ENCODE measurements at places on chromosomes 5 and 9.

DNA sequence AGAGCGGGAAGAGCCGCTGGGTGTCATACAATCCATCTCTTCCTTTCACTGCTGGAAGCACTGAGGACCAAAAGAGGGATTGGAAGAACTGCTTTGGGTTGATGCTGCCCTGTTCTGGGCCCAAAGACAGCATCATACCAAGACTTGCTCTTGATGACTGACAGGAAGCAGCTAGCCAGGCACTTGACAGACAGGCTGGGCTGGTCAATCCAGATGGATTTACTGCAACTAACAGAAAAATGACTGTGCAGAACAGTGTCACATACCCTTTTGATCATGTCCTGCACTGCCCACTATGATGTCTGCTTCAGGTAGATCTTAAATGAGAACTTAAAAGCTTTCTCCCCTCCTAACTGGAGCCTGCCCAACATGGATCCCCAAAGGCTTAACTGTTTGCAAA lies 157.6 kb downstream of the CRB2 start:
- no peak overlapping the region for H3K27ac ChIP-seq
- H3K27me3 ChIP-seq = no peaks in the 10 kb centered on the region
- H3K36me3 ChIP-seq = peaks cover 4% of the 10 kb centered on the region
- DNase-seq = no peak
- no peak overlapping the region for H3K4me3 ChIP-seq

DNA sequence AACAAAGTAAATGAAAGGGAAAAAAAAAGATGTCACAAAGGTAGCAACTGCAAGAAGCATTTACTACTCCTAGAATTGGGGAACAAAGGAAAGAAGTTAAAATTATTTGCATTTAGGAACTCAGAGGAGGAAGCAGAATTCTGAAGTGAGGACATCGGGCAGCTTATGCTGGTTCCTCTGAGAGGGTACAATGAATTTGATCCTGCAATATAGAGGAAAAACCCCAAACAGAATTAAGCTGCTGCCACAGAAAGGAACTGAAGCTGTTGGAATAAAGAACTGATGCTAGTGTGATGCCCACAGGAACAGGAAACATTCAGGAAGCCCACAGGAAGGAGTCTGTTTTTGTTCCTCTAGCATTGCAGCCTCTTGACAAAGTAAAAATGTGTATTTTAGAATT lies 22.3 kb upstream of the TBCA start:
- peaks cover 9% of the 10 kb centered on the region for H3K27me3 ChIP-seq
- H3K27ac ChIP-seq = no peak overlapping the region
- H3K36me3 ChIP-seq = no peaks in the 10 kb centered on the region

- no peak for DNase-seq
- no peaks in the 10 kb centered on the region for H3K27me3 ChIP-seq
- no peaks in the 10 kb centered on the region for H3K36me3 ChIP-seq
- no peaks in the 10 kb centered on the region for H3K4me1 ChIP-seq
- no peak overlapping the region for H3K4me3 ChIP-seq
These were observed 224.7 kb upstream of the GRAMD2B start for GRCh38 chr5:126198531-126198930.

- no peak overlapping the region for H3K27ac ChIP-seq
- H3K4me1 ChIP-seq = no peaks in the 10 kb centered on the region
- peak; percentile 87 for DNase-seq
- H3K27me3 ChIP-seq = peaks cover 16% of the 10 kb centered on the region
- no peaks in the 10 kb centered on the region for H3K36me3 ChIP-seq
- no peak overlapping the region for H3K4me3 ChIP-seq
These were observed 102.2 kb downstream of the YTHDC2 start for GRCh38 chr5:113615708-113616107.

GRCh38 chr9:69471433-69471832 lies 146.4 kb downstream of the ENTREP1 start:
- no peaks in the 10 kb centered on the region for H3K27me3 ChIP-seq
- DNase-seq = no peak
- H3K27ac ChIP-seq = no peak overlapping the region
- H3K4me3 ChIP-seq = no peak overlapping the region
- H3K4me1 ChIP-seq = no peaks in the 10 kb centered on the region
- H3K36me3 ChIP-seq = peaks cover 4% of the 10 kb centered on the region

DNA sequence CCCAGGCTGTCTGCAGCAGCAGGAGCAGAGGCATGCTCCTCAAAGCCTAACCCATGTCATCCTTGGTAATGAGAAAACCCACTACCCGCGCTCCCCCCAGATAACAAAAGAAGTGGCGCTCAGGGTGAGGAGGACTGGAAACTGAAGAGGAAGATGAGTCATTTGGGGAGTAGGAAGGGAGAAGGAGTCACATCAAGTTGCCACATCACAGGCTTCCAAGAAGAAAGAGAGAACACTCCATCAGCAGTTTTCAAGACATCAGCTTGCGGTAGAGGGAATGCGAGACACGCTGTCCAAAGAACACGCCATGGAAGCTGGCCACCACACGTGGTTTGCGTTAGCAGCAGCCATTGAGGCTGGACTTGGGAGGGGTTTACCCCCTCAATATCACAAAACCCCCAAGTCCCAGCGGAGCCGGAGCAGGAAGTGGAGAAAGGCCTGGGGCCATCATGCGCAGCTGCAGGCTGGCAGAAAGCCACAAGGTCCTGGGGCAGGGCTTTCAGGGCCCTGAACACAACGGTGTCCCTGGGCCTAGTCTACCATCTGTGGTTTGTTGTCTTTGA lies 41.5 kb downstream of the SH3PXD2B start:
- peaks cover 40% of the 10 kb centered on the region for H3K36me3 ChIP-seq
- H3K27ac ChIP-seq = no peak overlapping the region
- H3K4me1 ChIP-seq = peaks cover 27% of the 10 kb centered on the region
- no peak overlapping the region for H3K4me3 ChIP-seq
- no peaks in the 10 kb centered on the region for H3K27me3 ChIP-seq
- peak; percentile 96 for DNase-seq

DNA sequence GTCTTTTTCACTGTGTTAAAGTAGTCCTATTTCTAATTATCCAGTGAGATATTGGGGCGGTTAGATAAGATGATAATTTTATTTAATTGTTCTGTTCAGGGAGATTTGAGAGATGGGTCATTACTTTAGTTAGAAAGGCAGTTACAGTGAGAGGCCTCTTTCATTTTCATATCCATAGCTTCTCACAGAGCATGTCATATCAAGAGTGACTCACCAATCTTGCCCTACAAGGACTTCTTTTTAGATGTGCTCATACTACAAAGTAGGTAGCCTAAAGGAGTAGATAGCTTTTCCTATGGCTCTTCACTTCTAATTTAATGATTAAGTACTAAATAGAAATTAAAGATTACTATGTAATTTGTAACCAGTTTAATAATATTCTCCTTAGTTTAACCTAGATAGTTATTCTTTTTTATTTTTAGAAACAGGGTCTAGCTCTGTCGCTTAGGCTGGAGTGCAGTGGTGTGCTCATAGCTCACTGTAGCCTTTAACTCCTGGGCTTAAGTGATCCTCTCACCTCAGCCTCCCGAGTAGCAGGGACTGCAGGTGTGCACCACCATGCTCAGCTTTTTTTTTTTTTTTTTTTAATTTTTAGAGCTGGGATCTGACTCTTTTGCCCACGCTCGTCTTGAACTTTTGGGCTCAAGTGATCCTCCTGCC lies 71.0 kb downstream of the FER start:
- H3K27me3 ChIP-seq = no peaks in the 10 kb centered on the region
- H3K4me3 ChIP-seq = no peak overlapping the region
- no peaks in the 10 kb centered on the region for H3K36me3 ChIP-seq
- H3K4me1 ChIP-seq = no peaks in the 10 kb centered on the region
- H3K27ac ChIP-seq = no peak overlapping the region

DNA sequence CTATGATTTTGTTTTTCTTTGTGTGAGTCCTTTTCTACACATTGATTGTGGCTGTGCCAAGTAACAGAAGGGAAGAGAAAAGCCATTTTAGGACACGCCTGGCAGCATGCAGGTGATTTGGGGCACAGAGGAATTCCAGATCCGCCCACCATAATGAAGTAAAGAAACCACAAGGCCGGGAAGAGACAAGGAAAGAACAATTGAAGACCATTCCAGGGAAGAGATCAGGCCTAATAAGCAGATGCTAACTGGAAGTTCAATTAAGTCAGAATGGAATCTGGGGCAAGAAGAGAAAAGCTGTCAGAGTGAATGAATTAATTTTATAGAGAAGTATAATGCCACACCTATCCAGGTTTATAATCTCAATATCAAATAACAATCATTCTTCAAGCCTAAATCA lies 110.2 kb upstream of the ISL1 start:
- no peak overlapping the region for H3K4me3 ChIP-seq
- H3K36me3 ChIP-seq = no peaks in the 10 kb centered on the region
- no peak overlapping the region for H3K27ac ChIP-seq

- no peak overlapping the region for H3K4me3 ChIP-seq
- no peaks in the 10 kb centered on the region for H3K36me3 ChIP-seq
These were observed 117.5 kb upstream of the ZNF462 start for GRCh38 chr9:106745457-106745856.

DNA sequence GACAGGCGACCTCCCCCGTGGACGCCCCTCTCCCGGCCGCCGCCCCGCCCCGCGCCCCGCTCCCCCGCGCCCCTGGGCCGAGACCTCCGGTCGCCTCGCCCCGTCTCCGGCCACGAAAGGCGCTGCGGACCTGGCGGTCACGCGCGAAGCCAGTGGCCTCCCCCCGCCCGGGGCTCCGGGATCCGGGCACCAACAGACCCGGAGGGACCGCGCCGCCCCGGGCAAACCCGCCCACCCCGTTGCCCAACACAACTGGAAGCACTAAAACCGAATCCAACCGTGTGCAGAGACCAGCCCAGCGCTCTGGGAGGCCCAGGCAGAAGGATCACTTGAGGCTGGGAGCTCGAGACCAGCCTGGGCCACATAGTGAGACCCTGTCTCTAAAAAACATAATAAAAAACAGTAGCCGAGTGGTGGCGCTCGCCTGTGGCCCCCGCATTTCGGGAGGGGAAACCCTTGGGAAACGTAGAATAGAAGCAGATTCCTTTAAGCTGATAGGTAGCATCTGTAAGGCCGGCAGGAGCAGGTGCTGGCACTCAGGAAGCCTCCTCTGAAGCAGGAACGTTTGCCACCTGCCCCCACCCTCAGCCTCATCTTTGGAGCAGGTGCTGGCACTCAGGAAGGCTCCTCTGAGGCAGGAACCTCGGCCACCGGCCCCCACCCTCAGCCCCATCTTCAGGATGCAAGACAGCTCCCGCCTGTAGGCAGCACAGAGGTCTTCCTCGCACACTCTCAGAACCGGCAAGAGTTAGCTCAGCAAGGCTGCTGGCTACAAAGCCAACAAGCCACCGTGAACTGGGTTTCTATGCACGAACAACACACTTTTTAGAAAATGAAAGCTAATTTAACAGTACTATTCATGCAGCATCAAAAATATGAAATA lies 4.6 kb upstream of the SLC9A3 start:
- no peak overlapping the region for H3K27ac ChIP-seq
- no peak overlapping the region for H3K4me3 ChIP-seq
- peaks cover 6% of the 10 kb centered on the region for H3K4me1 ChIP-seq
- peaks cover 80% of the 10 kb centered on the region for H3K27me3 ChIP-seq

- H3K27me3 ChIP-seq = no peaks in the 10 kb centered on the region
- peaks cover 3% of the 10 kb centered on the region for H3K4me1 ChIP-seq
- no peak overlapping the region for H3K27ac ChIP-seq
- peak; percentile 28 for DNase-seq
- H3K4me3 ChIP-seq = no peak overlapping the region
- peaks cover 32% of the 10 kb centered on the region for H3K36me3 ChIP-seq
These were observed 11.5 kb downstream of the CCDC127 start for GRCh38 chr5:206406-206805.

- H3K4me1 ChIP-seq = peaks cover 6% of the 10 kb centered on the region
- no peak for DNase-seq
These were observed 83.5 kb downstream of the PTCH1 start for GRCh38 chr9:95433096-95433819.

GRCh38 chr5:179400020-179400419 lies 54.8 kb upstream of the ADAMTS2 start:
- H3K4me3 ChIP-seq = no peak overlapping the region
- H3K36me3 ChIP-seq = no peaks in the 10 kb centered on the region
- no peak overlapping the region for H3K27ac ChIP-seq
- DNase-seq = no peak

DNA sequence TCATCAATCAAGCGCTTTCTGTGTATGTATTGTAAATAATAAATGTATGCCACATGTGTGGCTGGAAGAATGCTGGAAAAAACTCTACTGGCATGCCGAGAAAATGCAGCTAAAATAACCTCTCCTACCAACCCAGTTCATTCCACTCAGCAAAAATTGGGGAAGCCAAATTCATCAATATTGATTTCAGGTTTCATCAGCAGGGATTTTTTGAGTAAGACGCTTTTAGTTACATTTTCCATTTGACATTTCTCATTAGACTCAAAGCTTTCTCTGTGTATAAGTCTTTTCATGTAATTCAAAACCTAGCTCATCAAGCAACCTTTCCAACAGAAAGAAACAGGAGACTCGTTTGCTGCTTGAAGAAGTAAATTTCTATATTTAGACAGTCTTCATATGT lies 338.1 kb downstream of the DMRT2 start:
- no peaks in the 10 kb centered on the region for H3K36me3 ChIP-seq
- no peaks in the 10 kb centered on the region for H3K4me1 ChIP-seq
- no peaks in the 10 kb centered on the region for H3K27me3 ChIP-seq
- no peak overlapping the region for H3K27ac ChIP-seq
- no peak overlapping the region for H3K4me3 ChIP-seq

DNA sequence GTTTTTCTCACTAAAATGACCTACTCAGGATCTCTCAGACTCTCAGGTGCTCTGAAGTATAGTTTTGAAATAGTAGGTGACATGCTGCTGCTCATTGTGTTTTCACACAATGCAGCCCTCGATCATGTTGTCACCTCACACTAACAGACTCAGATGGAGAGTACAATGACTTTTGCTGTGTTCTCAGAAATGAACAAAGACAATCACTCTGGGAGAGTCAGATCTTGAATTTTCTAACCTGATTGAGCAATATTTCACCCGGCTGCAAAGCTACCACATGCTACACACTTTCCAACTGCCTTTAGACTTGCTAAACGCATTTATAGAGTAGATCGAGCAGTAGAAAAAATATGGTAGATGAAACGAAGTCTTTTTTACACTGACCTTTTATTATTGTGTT lies 113.4 kb downstream of the ST8SIA4 start:
- no peaks in the 10 kb centered on the region for H3K27me3 ChIP-seq
- H3K4me3 ChIP-seq = no peak overlapping the region
- H3K27ac ChIP-seq = no peak overlapping the region
